ENCODE measurements at places on chromosomes 5 and 9.

- DNase-seq = peak; percentile 63
Observed at GRCh38 chr9:88173378-88173999, 35.2 kb upstream of the SPATA31C2 start.

DNA sequence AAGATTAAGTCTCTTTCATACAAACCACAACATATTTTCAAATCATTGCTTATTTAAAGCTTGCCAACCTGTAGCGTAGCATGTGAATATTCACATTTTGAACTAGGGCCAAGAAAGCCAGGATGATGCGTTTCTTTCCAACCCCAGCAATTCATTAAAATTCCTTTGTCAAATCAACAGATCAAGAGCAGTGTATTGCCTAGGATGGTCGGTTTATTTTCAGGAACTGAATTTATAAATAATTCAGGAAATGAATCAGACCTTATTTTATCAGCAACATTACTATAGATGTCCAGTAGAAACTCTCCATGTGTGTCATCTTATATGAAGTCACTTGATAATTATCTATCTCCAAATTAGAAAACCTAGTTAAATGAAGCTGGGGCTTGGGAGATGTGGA is 13.2 kb upstream of the AUH start:
- no peak for DNase-seq

DNA sequence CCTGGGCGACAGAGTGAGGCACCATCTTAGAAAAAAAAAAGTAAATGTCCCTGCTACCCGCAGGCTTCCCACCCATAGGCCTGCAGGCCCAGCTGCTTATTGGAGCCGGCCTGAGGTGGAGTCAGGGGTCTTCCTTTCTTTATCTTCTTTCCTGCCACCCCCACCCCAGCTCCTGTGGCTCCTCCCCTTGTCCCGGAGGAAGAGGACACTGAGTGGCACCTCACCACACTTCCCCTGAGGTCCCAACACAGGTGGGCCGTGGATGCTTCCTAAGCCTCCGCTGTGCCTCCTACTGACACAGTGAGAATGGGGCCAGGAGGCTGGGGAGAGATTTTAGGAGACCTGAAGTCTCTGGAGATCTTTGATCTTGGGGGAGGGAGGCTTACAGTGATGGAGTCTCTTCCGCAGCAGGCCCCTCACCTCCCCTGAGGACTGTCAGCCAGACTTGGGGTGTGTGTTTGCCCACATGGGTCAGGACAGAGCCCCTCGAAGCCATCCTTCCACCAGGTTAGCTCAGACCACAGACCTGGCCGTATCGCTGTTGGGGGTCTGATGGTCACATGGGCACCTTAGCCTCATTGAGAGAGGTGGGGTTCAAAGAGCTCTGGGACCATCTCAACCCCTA is 135.4 kb upstream of the IER5L start:
- DNase-seq = no peak

- no peak for DNase-seq
Observed at GRCh38 chr9:113307396-113307975, 4.3 kb upstream of the RNF183 start.

DNA sequence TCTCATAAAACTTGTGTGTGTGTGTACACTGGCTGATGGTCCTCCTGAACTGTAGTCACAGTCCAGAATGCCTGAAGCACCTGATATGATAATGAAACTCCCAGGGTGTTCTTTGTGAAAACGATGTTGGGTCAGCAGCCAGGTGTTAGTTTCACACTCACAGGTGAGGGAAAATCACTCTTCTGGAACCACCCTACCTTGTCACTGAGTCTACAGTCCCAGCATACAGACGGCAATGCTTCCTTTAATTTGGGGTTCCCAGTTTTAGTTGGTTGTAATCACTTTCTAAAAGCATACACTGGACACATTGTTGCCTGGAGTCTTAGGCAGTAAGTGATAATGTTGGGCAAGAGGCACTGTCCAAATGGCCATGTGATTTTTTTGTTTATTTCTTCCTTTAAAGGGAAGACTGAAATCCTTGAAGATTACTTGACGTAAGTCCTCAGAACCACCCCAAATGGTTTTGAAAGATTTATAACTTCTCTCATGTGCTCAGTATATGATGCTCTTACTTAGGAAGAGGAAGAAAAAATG is 18.2 kb upstream of the MGAT1 start:
- DNase-seq = peak; percentile 71

- DNase-seq = peak; percentile 18
Observed at GRCh38 chr9:18855656-18856055, 177.4 kb downstream of the SAXO1 start.

Data from body of pancreas (tissue), 4 donors.